ENCODE measurements at places on chromosomes 6 and 20.
A peak's percentile ranks its signal among the peaks of the same experiment; 100 is the strongest.

GRCh38 chr20:20702330-20703245, 9.9 kb downstream of the RALGAPA2 start:
- no peak for DNase-seq

GRCh38 chr6:29958046-29958445, 15.7 kb downstream of the HLA-A start:
- no peak for DNase-seq

DNA sequence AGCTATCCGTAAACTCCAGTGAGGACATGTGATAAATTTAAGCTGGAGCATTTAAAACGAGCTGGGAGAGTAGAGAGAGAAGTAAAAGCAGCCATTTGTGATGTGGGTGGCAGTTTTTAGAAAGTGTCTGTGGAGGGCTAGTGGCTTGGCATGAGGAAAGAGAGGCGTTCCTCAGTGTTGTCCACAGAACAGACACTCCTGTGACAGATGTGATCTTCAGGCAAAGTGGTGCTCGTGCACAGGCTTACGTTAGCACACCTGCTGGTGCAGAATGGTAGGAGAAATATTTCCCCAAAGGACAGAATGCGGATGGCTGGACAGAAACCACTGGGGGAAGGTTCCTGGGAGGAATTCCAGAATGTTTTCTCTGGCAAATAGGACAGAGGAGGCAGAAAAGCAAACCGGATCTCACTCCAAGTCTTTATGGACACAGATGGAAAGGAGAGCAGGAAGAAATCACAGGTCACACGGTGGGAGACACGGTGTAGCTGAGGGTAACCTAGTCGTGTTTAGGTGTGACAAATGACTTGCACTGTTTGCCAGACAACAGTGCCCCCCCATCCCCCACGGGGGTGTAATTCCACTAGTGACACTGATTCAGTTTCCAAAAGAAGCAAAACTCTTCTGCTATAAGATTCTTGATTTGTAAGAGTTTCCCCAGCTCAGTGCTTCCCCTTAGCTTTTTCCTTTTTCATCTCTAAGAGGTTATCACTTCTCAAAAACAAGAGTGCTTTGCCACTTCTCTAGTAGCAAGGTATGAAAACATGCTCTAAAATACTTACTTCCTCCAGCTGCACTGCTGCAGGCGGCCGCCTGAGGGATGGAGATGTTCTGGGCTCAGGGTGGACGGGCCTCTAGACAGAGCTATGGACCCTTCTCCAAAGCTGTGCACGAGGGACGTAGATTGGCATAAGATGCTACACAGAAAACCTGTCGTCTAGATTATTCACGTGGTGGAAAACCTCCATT, 293.2 kb downstream of the QKI start:
- DNase-seq: no peak

DNA sequence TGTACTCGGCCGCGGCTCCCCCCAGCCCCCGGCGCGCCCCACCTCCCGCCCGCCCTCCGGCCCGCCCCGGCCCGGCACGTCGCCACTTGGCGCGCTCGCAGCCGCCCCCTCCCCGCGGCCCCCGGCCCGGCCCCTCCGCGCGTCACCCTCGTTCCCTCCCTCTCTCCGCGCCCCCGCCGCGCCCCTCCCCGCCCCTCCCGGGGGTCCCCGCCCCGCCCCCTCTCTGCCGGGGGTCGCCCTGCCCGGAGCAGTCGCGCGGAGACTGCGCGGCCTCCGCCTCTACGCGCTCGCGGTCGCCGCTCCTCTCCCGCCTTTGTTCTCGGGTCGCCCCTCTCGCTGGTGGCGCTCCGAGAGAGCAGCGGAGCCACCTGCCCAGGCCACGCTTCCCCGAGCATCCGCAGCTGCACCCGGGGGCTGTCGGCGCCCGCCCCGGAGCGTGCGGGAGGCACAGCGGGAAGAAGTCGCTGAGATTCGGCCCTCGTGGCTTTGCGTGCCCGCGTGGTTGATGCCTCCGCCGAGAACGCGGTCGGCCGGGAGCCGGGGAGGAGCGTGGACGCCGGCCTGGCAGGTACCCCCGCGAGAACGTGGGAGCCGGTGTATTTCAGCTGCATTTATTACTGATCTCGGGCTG, at the start of gene PHF10:
Gene PHF10 (minus strand): TSS at position 7 of the 631 bp plus-strand sequence. CDS start 569 bp downstream, outside the sequence.
- peak; percentile 90 for DNase-seq

DNA sequence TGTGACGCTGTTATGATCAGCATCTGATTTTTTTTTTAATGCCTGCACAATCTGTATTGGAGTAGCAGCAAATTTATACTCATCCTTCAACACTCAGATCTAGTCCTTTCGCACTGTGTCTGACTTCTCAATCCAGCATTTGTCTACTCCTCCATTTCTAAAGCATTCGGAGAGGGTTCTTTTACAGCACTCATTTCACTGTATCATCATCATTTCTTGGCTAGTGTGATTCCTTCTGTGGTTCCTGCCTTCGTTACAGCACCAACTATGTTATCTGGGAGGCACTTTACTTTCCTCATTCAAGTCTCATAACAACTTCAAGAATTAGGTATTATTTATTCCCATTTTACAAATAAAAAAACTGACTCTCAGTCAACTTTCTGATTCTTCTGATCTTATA, 18.0 kb downstream of the NUDT3 start:
- no peak for DNase-seq

- DNase-seq: no peak
These were observed 177.3 kb downstream of the ID4 start for GRCh38 chr6:20014508-20014907.

DNA sequence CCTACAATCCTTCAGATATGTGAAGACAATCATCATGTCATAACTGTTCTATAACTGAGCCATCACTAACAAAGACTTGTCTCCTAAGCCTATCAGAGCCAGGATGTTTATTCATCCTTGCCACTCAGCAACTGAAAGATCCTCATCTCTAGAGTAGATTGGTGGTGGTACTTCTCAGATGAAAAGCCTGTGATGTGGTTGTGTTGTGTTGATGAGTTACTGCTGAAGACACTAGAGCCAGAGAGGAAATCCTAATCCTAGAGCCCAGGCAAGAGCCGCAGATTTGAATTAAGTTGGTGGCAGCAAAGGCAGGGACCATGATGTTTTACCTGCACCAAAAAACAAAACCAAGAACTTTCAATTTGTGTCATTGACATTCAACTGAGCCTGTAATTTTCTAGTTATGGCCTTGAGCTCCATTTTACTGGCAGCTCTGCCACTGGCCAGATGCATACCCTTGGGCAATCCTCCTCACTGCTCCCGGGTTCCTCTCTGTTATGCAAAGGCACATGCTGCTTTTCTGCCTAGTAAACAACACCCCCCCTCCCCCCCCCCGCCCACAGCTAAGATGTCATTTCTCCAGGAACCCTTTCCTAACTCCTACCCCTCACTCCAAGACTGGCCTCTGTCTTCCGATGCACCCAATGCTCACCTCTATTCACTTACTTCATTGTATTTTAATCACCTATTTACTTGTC, 50.2 kb upstream of the REV3L start:
- peak; percentile 35 for DNase-seq

DNA sequence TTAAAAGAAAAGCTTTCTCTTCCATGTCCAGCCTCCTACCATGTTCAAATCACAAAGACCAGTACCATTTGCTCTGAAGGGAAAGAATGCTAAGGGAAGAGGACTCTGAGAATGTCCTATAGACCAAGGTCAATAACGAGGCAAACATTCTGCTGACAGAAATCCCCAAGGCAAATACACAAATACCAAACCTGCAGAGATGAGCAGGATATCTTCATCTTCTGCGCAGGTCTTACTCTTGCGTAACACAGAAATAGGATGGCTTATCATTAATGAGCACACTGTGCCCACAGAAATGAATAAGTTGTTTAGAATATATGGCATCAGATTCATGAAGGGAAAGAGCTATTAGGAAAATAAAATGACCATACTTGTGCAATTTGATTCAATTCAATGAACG, 137.3 kb downstream of the BTBD9 start:
- no peak for DNase-seq

DNA sequence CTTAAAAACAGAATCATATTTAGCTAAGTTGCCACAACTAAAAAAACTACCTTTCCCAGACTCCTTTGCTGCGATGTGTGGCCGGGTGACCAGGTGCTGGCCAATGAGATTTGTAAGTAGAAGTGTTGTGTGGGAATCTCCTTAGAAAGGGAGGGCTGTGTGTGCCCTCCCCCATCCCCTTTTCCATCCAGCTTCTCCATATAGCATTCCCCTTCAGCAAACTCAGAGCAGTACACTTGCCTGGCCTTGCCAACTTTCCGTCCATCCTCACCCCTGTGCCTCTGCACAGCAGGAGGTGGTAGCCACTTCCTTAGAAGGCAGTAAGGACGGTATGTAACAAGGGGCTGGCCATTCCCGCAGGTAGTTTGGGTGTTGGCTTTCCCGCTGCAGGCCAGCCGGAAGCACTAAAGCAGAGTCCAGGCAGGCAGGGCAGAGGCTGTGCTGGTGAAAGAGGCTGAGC, 22.3 kb upstream of the KCNK16 start:
- no peak for DNase-seq

DNA sequence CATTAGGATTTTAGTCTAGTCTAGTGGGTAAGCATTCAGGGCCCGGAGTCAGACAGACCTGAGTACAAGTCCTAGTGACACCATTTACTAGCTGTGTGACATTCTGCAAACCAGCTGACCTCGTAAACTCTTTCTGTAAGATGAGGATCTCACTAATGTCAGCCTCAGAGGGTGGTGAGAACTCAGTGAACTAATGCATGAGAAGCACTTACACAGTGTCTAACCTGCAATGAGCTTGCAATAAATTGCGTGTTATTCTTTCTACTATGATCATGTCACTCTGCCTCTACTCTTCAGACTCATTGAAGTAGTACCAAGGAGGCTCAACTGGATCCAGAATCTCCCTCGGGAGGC, 41.1 kb upstream of the ZNF831 start:
- DNase-seq: no peak

- DNase-seq: no peak
These were observed 157.5 kb downstream of the SMOC2 start for GRCh38 chr6:168598251-168599117.

DNA sequence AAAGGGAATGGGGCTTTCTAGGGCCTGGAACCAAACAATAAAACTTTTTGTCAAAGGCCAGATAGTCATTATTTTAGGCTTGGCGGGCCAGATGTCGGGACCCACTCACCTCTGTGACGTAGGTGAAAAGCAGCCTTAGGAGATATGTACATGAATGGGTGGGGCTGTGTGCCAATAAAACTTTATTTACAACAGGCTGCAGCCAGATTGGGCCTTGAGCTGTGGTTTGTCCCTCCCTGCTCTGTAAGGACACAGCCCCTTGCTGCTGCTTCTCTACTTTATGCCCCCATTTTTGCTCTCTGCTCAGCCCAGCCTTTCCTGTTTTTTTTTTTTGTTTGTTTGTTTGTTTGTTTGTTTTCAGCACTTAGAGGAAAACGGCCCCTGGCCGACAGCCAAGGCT, 32.7 kb downstream of the CDH4 start:
- DNase-seq: no peak

- DNase-seq: no peak
These were observed 75.7 kb downstream of the METTL24 start for GRCh38 chr6:110282412-110282811.

- DNase-seq: no peak
These were observed 99.9 kb upstream of the MYLIP start for GRCh38 chr6:16028966-16029365.

GRCh38 chr6:108781419-108782100, 66.7 kb upstream of the ARMC2 start:
- DNase-seq: no peak

DNA sequence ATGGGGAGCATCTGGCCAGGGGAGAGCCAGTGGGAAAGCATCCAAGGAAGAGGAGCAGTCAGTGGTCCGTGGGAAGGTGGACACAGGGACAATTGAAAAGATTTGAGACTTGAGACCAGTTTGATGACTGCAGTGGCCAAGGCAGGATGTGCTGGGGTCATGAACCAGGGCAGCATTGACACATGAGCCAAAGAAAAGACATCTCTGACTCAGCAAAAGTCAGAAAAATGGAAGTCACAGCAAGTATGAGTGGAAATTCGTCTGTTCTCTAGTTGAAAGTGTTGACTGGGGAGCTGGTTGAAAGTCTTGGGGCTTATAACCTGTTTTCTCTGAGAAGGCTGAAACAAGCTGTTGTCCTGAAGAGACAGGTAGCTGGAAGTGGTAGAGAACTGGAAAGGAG, 31.3 kb downstream of the RAB22A start:
- no peak for DNase-seq

DNA sequence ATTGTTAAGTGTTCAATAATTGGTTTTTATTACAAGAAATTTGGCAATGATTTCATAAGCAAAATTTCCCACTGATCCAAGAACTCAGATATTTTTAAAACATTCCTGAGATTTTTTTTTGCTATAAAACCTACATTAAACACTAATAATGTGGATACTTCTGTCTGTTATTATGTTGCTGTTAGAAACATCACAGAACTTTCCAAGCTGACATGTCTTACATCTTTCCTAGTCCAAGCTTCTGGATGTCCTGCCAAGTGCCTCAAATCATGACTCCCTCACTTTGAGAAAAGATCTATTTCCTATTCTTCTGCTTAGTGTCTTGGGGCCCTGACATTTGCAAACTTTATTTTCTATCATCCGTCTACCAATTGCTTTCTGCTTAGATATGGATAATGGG, 110.8 kb downstream of the RFPL4B start:
- DNase-seq: no peak

DNA sequence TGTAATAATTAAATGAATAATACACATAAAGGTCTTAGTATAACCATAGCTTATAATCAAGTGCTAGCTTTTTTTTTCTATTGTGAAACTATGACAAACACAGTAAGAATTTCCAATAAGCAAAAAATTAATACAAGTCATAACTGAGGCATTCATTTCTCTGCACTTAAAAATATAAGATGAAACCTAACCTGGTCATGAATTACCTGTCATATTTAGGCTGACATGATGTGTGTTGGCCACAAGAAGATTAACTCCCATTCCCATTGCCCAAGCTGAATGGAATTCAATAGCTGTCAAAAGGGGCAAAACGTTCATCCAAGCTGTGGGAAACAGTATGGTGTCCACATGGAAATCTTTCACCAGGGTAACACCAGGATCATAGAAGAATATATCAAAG, 5.4 kb downstream of the VNN2 start:
- no peak for DNase-seq

DNA sequence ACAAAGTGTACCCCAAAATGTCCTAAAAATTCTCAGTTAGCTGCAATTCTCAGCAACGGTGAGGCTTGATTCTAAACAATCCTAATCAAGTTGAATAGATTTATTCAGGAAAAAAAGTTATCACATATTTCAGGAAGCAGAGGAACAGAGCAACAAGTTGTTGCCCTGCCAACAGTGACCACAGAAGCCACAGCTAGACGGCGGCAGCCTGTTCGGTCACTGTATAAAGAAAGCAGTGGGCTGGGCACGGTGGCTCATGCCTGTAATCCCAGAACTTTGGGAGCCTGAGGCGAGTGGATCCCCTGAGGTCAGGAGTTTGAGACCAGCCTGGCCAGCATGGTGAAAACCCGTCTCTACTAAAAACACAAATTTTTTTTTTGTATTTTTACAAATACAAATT, 171.2 kb upstream of the BMP5 start:
- DNase-seq: no peak

GRCh38 chr6:45086360-45087084, 241.6 kb upstream of the RUNX2 start:
- no peak for DNase-seq

- DNase-seq: no peak
These were observed 609.3 kb upstream of the CITED2 start for GRCh38 chr6:139983555-139984276.
